ENCODE measurements at places on chromosomes 16 and 17.

GRCh38 chr17:32520104-32520701, 33.4 kb downstream of the CDK5R1 start:
- peak; percentile 55 for DNase-seq

GRCh38 chr17:80177986-80178595, 8.3 kb downstream of the CARD14 start:
- DNase-seq, result no peak

GRCh38 chr16:65218348-65218747, 96.5 kb upstream of the CDH11 start:
- no peak for DNase-seq

DNA sequence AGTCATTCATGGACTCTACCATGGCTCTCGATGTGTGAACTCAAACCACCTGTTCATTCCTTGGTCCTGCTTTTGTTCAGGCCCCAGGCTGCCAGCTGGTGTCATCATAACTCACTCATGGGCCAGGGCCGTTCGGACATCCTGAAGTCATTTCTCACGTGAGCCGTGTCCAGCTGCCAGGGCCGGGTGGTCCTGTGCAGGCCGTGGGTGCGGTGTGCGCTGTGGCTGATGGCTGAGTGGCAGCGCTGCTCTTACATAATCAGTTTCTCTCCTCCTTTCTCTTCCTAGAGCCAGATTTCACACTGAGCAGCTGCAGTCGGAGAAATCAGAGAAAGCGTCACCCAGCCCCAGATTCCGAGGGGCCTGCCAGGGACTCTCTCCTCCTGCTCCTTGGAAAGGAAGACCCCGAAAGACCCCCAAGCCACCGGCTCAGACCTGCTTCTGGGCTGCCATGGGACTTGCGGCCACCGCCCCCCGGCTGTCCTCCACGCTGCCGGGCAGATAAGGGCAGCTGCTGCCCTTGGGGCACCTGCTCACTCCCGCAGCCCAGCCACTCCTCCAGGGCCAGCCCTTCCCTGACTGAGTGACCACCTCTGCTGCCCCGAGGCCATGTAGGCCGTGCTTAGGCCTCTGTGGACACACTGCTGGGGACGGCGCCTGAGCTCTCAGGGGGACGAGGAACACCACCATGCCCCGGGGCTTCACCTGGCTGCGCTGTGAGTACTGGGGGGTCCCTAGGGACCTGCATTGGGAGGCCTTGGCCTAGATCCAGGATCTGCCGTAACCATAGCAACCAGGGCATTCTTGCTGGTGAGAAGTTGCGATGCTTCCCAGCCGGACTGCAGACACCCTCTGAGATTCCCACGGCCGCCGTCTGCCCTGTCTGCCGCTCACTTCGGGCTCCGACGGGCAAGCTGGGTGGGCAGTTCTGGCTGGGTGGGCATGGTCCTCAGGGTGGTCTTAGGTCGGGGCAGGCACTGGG, at the start of gene IL34:
IL34 (plus strand) TSS at position 300 of the 982 bp plus-strand sequence; CDS start at position 689, 389 bp downstream.
- no peak for DNase-seq

DNA sequence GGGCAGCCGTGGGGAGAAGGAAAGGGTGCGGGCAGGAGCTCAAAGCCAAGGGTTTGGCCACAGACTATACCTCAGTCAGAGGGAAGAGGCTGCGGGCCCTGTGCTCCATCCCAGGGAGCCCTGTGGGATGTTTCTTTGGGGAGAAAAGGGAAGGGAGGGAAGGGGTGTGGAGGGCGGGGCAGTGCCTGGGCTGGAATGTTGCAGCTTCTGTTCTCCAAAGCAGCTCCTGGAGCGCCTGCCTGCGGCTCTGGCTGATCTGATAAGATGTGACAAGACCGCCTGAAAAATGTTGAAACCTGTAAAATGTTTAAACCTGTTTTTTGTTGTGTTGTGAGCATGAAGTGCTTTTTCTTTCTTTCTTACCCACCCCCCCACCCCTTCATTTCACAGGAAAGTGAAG, 32.8 kb downstream of the WNT3 start:
- no peak for DNase-seq

GRCh38 chr17:38671939-38672720, 2.6 kb downstream of the EPOP start:
- DNase-seq, result no peak

GRCh38 chr17:8869114-8869815, 1.8 kb upstream of the PIK3R6 start:
- DNase-seq, result no peak

GRCh38 chr17:47324224-47325020, 667 bp downstream of the EFCAB13 start:
- peak; percentile 46 for DNase-seq

DNA sequence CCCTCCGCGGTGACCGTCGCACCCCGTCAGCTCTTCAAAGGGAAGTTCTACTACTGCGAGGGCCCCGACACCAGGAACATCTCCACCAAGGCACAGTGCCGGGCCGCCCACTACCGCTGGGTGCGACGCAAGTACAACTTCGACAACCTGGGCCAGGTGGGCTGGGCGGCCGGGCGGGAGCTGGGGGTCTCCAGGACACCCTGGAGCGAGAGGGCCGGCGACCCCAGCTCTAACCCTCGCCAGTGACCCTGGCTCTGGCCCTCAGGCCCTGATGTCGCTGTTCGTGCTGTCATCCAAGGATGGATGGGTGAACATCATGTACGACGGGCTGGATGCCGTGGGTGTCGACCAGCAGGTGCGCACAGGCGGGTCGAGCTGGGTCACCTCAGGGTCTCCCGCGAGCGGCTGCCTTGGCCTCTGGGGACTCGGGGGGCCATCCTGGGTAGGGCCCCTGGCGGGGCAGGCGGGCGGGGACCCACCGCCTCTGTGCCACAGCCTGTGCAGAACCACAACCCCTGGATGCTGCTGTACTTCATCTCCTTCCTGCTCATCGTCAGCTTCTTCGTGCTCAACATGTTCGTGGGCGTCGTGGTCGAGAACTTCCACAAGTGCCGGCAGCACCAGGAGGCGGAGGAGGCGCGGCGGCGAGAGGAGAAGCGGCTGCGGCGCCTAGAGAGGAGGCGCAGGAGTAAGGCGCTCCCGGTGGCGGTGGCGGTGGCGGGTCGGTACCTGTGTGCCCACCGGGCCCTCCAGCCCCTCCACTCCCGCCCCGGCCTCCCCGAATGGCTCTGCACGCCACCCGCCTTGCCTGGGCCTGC, 13.4 kb downstream of the TPSG1 start:
- DNase-seq, result no peak

- no peak for DNase-seq
Observed at GRCh38 chr17:43909537-43910231, 2.3 kb upstream of the MPP2 start.

DNA sequence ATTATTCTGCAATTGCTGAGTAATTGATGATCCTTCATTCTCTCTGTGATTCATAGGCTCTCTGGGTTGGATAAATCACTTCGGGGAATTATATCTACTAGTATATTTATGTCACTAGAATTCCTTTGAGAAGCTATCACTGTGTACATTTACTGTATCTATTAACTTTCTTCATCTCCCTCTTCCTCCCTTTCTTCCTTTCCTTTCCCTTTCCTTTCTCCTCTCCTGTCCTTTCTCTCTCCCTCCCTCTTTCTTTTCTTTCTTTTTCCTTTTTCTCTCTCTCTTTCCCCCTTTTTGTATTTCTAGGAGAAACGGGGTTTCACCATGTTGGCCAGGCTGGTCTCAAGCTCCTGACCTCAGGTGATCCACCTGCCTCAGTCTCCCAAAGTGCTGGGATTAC, 711.8 kb downstream of the WWOX start:
- no peak for DNase-seq

- no peak for DNase-seq
Observed at GRCh38 chr16:75389096-75389690, 44.1 kb downstream of the CFDP1 start.

DNA sequence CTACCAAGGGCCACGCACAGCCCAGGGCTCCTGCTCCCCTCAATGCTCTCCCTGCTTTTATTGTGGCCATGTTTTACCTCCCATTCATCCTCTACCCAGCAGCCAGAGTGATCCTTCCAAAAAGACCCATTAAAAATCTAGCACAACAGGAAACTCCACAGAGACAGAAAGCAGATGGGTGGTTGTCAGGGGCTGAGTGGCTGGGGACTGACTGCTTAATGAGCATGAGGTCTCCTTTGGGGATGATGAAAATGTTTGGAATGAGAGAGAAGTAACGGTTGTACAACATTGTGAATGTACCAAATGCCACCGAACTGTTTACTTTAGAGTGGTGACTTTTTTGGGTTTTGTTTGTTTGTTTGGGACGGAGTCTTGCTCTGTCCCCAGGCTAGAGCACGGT, 107.4 kb downstream of the GAS7 start:
- no peak for DNase-seq

DNA sequence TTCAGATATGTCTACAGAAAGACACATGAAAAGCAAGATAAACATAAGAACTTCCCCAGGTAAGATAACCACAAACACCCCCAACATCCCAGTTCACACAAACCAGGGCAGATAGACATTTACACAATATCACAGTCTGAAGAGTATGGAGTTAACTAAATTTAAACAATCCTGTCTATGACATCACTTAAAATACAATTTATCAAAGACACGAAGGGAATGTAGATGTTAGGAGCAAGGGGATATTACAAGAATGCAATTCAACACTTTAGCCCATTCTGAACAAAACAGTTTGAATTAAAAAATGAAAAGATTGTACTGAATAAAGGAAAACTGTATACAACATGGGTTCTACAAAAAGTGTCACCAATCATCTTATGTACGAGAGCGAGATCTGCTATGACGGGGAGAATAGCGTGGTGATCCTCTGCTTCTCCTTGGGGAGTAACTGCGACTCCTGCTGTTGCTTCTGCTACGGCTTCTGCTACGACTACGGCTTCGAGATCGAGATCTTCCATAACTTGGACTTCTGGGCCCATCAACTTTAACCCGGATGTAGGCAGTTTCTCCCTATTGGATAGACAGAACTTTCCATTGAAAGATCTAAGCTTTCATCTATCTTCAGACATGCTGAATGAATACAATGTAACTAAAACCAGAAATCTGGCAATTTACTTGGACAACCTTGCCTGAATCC, 1.9 kb downstream of the SRSF1 start:
- DNase-seq, result no peak

- DNase-seq, result no peak
Observed at GRCh38 chr16:72800524-72801161, 247.3 kb downstream of the ZFHX3 start.

- no peak for DNase-seq
Observed at GRCh38 chr16:82043680-82044584, 8.9 kb downstream of the HSD17B2 start.

DNA sequence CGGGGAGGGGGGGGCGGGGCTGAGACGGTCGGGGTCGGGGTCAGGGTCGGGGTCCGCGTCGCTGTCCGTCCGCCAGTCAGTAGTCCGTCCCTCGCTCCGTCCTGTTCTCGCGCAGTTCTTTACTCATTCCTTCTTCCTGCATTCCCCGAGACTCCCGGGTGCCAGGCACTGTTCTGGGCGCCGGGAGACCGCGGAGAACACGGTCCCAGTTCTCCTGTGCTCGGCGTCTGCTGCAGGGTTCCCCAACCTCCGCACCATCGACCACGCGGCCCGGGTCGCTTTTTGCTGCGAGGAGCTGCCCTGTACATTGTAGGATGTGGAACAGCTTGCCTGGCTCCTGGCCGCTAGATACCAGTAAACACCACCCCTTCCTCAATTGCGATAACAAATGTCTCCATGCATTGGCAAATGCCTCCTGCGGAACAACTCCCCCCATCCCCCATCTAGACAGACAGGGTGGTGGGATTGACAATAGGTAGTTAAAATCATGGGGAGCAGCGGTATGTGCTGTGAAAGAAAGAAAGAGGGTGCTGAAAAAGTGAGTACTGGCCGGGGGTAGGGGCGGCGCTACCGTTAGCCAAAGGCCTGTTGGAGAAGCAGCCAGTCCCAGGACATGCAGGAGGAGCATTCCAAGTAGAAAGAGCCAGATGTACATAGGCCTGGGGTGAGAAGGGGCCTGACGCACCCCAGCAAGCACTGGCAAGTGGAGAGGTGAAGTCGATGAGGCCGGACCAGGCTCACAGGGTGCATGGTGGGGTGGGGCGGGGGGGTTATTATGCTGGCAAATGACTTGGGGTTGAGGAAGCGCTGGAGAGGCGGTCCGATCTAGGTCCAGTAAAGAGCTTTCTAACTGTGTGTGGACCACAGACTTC, 631 bp downstream of the TRAF7 start:
- no peak for DNase-seq

DNA sequence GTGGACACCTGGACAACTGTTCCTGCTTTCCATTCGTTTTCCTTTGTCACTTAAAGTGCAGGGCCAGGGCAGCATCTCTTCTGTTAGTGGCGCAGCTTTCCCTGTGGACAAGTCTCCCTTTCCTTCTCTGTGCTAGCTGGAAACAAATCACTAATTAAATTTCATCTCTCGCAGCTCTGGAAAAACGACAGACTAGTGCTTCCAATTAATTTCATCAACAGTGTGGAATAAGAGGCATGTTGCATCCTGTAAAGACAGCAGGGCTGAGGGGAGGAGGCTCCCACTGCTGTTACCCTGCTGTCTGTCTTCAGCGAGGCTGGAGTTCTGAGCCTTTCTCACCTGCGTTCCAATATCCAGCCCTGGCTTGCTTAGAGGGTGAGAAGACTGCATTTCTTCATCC, 352.1 kb upstream of the HSBP1 start:
- no peak for DNase-seq

DNA sequence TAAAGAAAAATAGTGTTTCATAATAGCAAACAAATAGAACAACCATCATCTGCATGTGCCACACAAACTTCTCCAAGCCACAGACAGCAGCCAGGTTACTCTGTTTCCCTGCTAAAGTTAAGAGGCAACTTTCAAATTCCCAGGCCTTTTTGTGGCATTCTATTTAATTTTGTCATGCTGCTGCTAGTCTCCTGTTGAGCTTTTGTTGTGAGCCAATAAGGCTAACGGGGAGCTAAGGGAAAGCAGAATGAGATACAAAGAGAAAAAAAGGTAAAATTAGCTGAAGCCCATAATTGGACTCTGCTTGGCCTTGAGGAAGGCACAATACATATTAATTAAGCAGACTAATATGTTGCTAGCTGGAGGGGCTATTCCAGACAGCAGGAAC, 74.7 kb upstream of the GNAO1 start:
- DNase-seq, result no peak

DNA sequence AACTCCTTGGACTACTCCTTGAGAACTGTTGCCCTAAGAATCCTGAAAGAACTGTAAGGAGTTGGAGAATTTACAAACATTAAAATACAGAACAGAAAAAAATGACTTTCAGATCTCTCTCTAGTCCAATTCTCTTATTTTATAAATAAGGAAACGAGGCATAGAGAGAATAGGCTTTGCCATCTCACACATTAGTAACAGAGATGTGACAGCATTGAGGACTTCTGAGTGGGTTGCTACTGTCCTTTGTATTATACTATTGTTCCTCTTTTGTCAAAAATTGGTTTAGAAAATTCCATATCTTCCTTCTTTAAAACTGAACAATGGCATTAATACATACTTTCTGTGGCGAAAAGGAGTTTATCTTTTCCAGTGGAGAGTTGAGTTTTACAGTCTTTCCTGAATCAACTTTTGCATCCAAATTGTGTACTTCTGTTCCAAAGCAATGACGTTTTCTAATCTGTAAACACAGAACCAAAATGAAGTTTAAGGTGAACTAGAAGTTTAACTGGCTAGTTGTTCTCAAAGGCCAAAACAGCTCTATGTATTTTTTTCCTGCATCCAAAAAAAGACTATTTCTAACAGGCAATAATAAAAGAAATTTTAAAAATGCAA, 16.5 kb downstream of the BRIP1 start:
- DNase-seq, result no peak
